ENCODE measurements at places on chromosomes 2 and 18. TPM values are rescaled to one million over a fixed set of nuclear protein-coding genes. Genes with fewer than 3 reads are reported as not detected.

GRCh38 chr2:159150280-159150746 lies 136.2 kb downstream of the WDSUB1 start:
- no peaks in the 10 kb centered on the region for H3K36me3 ChIP-seq
- DNase-seq: no peak

DNA sequence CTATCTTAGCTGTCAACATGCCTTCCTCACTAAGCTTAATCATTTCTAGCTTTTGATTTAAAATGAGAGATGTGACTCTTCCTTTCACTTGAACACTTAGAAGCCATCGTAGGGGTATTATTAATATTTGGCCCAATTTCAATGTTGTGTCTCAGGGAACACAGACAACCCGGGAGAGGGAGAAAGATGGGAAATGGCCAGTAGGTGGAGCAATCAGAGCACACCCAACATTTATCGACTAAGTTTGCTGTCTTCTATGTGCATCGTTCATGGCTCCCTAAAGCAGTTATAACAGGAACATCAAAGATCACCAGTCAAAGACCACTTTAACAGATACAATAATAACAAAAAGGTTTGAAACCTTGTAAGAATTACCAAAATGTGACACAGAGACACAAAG lies 110.2 kb downstream of the OLA1 start:
- H3K27me3 ChIP-seq: no peaks in the 10 kb centered on the region
- no peak for DNase-seq
- H3K36me3 ChIP-seq: no peaks in the 10 kb centered on the region
- no peaks in the 10 kb centered on the region for H3K4me1 ChIP-seq
- H3K27ac ChIP-seq: no peak overlapping the region
- no peak overlapping the region for H3K4me3 ChIP-seq

DNA sequence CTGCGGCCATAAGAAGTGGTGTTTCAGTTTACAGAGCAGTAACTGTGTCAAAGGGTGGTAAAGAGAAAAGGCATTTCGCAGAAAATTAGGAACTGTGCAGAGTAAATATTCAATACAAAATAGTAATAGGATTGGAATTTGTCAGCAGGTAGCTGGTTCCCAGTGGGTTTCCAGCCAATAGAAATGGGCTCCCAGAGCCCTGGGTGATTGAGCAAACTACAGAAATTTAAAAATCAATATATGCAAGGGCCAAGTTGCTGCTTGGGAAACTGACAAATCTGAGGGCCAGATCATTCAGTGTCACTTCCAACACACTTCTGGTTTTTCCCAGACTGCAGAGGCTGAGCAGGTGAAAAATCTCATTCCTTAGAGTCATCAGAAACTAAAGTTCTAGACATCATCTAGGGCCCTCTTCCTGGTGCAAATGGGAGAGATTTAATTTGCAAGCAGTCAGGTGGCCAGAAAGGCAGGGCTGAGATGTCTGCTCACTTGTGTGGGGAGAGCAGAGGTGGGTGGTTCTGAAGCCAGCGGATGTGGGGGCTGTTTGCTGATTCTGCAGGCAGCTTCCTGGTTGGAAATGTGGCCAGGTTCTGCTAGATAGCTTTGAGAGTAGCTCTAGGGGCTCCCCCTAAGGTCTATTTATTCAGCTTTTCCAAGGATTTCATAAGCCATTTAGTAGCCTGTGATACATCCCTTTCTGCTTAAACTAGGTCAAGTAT lies 182.4 kb downstream of the NCK2 start:
- no peaks in the 10 kb centered on the region for H3K36me3 ChIP-seq
- DNase-seq: no peak
- H3K27ac ChIP-seq: no peak overlapping the region
- no peak overlapping the region for H3K4me3 ChIP-seq

- no peak overlapping the region for H3K27ac ChIP-seq
- H3K4me1 ChIP-seq: peaks cover 4% of the 10 kb centered on the region
- H3K4me3 ChIP-seq: no peak overlapping the region
- H3K36me3 ChIP-seq: no peaks in the 10 kb centered on the region
- no peaks in the 10 kb centered on the region for H3K27me3 ChIP-seq
- no peak for DNase-seq
These were observed 190.1 kb downstream of the PTPRM start for GRCh38 chr18:7757175-7757574.

GRCh38 chr2:182667315-182667695 lies 48.8 kb upstream of the DNAJC10 start:
- no peak overlapping the region for H3K4me3 ChIP-seq
- no peaks in the 10 kb centered on the region for H3K36me3 ChIP-seq
- H3K27me3 ChIP-seq: no peaks in the 10 kb centered on the region
- no peak overlapping the region for H3K27ac ChIP-seq

- H3K4me1 ChIP-seq: no peaks in the 10 kb centered on the region
- no peak overlapping the region for H3K27ac ChIP-seq
- no peaks in the 10 kb centered on the region for H3K36me3 ChIP-seq
These were observed 214.6 kb downstream of the RDH14 start for GRCh38 chr2:18345848-18346247.

DNA sequence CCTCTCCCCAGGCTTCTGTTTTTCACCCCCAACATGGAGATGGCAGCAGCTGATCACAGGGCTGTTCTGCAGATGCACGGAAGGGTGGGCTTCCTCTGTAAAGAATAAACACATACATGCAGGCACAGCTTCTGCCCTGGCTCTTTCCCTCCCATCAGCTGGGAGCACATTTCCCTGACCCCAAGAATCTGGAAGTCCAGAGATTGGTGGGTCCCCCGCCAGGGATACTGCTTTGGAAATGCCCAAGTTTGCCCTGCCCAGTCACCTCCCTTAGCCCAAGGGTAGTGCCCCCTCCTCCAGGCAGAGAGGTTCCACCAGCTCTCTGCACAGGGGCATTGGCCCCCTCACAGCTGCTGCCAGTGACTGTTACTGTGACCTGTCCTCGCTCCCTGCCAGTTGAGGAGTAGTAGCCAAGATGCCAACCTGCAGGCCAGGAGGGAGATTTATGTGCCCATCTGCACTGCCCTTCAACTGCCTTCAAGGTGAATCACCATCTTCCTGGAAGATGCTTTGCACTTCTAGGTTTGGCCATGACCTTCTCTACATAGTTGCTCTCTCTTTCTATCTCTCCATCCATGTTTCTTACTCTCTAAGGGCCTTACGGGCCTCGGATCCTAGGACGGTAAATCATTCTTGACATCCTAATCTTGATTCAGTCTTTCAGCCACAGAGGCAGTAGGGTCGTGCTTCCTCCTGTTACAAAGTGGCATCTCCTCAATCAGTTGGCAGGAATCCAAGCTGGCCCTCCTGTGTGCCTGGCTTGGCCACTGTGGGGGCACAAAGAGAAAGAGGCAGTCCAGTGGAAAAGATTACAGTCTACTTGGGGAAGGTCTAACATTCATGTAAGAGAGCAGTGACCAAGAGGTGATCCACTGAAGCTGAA lies 121.8 kb downstream of the CTIF start:
- no peak overlapping the region for H3K27ac ChIP-seq
- H3K36me3 ChIP-seq: no peaks in the 10 kb centered on the region

- H3K27me3 ChIP-seq: no peaks in the 10 kb centered on the region
- H3K36me3 ChIP-seq: no peaks in the 10 kb centered on the region
- no peaks in the 10 kb centered on the region for H3K4me1 ChIP-seq
- DNase-seq: no peak
- H3K27ac ChIP-seq: no peak overlapping the region
These were observed 96.3 kb downstream of the ARMC9 start for GRCh38 chr2:231294571-231295362.

DNA sequence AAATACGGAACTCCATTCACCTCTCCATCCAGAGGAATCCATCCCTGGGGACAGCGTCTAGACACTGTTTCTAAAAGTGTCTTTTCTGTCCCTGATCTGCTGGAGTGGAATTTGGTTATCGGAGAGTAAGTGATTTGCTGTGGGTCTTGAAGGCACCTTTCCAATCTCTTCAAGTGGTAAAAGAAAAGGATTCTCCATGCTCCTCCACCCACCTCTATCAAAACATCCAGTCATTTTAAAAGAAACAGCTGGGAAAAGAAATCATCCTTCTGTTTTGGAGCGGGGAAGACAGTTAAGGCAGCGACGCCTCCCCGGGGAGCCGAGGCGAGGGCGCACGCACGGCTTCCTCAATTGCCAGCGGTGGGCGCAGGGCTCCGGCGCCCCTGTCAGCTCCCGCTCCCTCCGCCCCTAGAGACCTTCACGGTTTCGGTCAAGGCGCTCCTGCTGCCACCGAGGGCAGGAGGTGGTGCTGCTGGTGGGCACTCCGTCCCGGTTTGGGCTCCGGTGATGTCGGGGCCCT lies 547 bp downstream of the SLC35F5 start:
- H3K4me3 ChIP-seq: peak overlapping the region; percentile 87
- H3K27me3 ChIP-seq: no peaks in the 10 kb centered on the region
- H3K4me1 ChIP-seq: no peaks in the 10 kb centered on the region
- peaks cover 6% of the 10 kb centered on the region for H3K36me3 ChIP-seq
- DNase-seq: no peak

- H3K4me1 ChIP-seq: peaks cover 26% of the 10 kb centered on the region
- no peak overlapping the region for H3K4me3 ChIP-seq
- no peak for DNase-seq
- H3K27me3 ChIP-seq: no peaks in the 10 kb centered on the region
- no peak overlapping the region for H3K27ac ChIP-seq
These were observed 72.3 kb downstream of the MCFD2 start for GRCh38 chr2:46843316-46843715.

DNA sequence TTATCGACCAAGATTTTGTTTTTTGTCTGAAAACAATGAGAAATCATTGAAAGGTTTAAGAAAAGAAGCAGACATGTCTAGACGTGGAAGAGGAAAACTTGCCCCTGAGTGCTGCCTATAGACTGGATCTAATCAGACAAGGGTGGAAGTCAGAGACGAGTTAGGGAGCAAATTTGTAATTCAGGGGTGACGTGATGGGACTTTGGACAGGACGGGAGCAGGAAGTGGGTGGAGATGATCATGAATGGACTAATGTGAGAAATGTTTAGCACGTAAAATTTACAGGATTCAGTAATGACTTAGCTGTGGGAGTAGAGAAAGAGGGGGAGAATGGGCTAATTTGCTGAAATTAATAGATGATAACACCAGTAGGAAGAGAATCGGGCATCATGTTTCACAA lies 117.0 kb upstream of the EPHA4 start:
- H3K36me3 ChIP-seq: no peaks in the 10 kb centered on the region
- H3K4me3 ChIP-seq: no peak overlapping the region
- DNase-seq: no peak

- no peak for DNase-seq
- no peaks in the 10 kb centered on the region for H3K36me3 ChIP-seq
- no peak overlapping the region for H3K27ac ChIP-seq
- peaks cover 14% of the 10 kb centered on the region for H3K4me1 ChIP-seq
- no peak overlapping the region for H3K4me3 ChIP-seq
These were observed 3.8 kb downstream of the SLC1A4 start for GRCh38 chr2:64992990-64993389.

DNA sequence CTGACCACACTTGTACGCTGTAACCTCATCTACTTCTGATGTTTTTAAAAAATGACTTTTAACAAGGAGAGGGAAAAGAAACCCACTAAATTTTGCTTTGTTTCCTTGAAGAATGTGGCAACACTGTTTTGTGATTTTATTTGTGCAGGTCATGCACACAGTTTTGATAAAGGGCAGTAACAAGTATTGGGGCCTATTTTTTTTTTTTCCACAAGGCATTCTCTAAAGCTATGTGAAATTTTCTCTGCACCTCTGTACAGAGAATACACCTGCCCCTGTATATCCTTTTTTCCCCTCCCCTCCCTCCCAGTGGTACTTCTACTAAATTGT lies 2.1 kb downstream of the RHOB start:
- no peaks in the 10 kb centered on the region for H3K27me3 ChIP-seq
- H3K27ac ChIP-seq: peak overlapping the region; percentile 98
- peaks cover 10% of the 10 kb centered on the region for H3K36me3 ChIP-seq
- no peak for DNase-seq
- H3K4me1 ChIP-seq: peaks cover 6% of the 10 kb centered on the region

DNA sequence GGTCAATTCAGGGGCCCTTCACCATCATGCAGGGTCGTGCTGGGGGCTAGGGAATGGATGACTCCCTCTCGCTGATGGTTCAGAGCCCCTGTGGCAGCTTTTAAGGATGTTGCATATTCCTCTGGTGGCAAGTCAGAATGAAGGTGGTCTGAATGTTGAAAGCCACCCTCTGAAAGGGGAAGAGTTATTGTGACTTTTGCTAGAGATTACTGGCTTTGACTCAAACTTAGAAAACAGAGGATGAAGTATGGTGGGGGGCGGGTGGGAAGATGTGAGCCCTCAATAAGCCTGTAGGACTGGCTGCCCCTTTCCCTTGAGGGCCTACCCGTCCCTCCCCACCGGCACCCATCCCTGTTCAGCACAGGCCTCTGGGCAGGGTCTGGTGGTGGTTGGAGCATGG lies 23.2 kb downstream of the MC2R start:
- no peaks in the 10 kb centered on the region for H3K27me3 ChIP-seq
- no peak overlapping the region for H3K4me3 ChIP-seq
- H3K36me3 ChIP-seq: no peaks in the 10 kb centered on the region
- DNase-seq: no peak
- no peak overlapping the region for H3K27ac ChIP-seq

DNA sequence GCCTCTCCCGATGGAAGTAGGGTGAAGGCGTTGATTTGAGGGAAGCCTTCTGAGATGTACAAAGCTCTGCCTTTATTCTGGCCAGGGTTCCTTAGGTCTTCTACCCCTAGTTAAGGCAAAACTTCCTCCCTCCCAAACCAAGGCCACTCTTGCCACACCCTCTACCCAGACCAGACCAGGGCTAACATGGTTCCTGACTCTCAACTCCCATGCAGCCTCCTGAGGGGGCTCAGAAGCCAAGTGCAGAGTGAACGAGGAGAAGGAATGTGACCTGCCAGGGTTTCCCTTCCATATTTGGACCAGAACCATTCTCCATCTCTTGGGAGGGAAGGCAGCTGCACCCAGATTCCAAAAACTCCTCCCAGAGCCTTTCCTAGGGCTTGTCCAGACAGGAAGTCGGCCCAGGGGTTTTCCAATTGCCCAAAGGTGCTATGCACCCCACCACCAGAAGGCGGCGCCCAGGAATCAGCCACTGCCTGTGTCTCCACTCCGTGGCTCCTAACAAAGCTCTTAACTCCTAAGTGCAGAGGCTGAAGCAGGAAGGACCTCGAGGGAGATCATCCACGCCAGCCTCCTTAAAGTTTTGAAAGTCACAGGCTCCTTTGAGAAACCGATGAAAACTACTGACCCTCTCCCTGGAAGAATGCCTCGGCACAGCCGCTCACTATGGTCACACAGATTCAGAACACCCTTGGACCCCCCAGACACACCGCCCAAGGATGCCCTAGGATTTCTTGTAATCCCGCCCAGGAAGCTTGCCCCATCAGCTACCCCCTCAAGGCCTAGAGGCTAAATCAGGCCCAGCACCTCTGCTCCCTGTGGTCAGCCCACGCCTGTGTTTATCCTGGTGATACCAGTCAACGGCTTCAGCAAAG lies 157.8 kb downstream of the SMAD2 start:
- no peak overlapping the region for H3K4me3 ChIP-seq
- peak; percentile 69 for DNase-seq
- H3K4me1 ChIP-seq: no peaks in the 10 kb centered on the region
- no peak overlapping the region for H3K27ac ChIP-seq

GRCh38 chr2:68411397-68412126 lies 46.5 kb downstream of the PLEK start:
- H3K36me3 ChIP-seq: no peaks in the 10 kb centered on the region
- no peaks in the 10 kb centered on the region for H3K27me3 ChIP-seq
- no peak overlapping the region for H3K4me3 ChIP-seq

C2orf66 gene
- not detected for total RNA-seq

KCNK3 gene
- total RNA-seq: 0.39 TPM

COPS8 gene
- total RNA-seq: 17.2 TPM

SNRPD1 gene
- 11.3 TPM for total RNA-seq

DAPL1 gene
- not detected for total RNA-seq

ZNF396 gene
- total RNA-seq: 0.62 TPM

ADD2 gene
- total RNA-seq: 0.11 TPM

All from right lobe of liver (tissue), 6 donors.